Astrocyte of the cerebellum (primary cell): ENCODE measurements at places on chromosomes 12 and 14.

GRCh38 chr12:57626111-57626920 is 6.7 kb downstream of the B4GALNT1 start:
- DNase-seq, result no peak

DNA sequence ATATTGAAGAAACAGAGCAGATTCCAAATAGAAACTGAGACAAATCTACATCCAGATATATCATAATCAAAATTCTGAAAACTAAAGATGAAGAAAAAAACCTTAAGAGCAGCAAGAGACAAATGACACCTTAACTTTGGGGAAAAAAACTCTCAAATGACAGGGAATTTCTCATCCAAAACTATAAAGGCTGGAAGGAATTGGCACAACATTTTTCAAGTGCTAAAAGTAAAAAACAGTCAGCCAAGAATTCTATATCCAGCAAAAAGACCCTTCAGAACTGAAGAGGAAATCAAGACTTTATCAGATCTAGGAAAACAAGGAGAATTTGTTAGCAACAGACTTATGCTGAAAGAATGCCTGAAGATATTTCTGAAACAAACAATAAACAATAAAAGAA is 90.3 kb upstream of the RASSF8 start:
- no peak for DNase-seq

GRCh38 chr14:88470542-88471440 is 84.0 kb downstream of the PTPN21 start:
- DNase-seq, result peak; percentile 62

GRCh38 chr12:3727877-3728632 is 24.9 kb downstream of the CRACR2A start:
- no peak for DNase-seq

DNA sequence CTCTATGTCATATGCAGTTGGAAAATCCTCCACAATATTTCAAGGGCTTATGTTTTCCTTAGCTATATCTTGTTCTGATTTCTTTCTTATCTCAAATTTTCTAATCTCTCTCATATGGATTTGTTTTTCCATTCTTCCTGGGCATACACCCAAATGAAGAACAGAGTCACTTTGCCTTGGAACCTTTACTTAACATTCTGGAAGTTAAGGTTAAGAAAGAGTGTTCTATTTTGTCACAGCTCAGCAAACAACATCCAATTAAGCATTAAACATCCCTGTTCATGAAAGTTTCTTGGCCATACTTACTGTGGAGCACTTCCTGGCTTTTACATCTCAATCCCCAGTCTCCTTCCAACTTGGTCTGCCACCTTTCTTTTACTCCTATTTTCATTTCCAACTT is 5.3 kb downstream of the NAV3 start:
- no peak for DNase-seq

GRCh38 chr14:100696008-100696407 is 30.7 kb upstream of the DLK1 start:
- DNase-seq, result no peak

GRCh38 chr12:93460003-93460402 is 7.3 kb upstream of the MRPL42 start:
- DNase-seq, result no peak

GRCh38 chr14:29627137-29627536 is 300.5 kb downstream of the PRKD1 start:
- no peak for DNase-seq

GRCh38 chr14:101372894-101373620 is 188.2 kb upstream of the DIO3 start:
- no peak for DNase-seq
